Osteocyte (in vitro differentiated cells): ENCODE measurements at places on chromosomes 3 and 15. TPM values are rescaled to one million over a fixed set of nuclear protein-coding genes. Genes with fewer than 3 reads are reported as not detected.

GRCh38 chr15:85768595-85769168, 26.0 kb downstream of the KLHL25 start:
- peaks cover 41% of the 10 kb centered on the region for H3K4me1 ChIP-seq
- H3K4me3 ChIP-seq: no peak overlapping the region
- DNase-seq: no peak
- no peaks in the 10 kb centered on the region for H3K27me3 ChIP-seq
- H3K27ac ChIP-seq: no peak overlapping the region
- no peaks in the 10 kb centered on the region for H3K36me3 ChIP-seq

Gene INSYN1
- total RNA-seq: 7.9 and 8.0 TPM in 2 replicates

- no peak overlapping the region for H3K4me3 ChIP-seq
- DNase-seq: no peak
- no peaks in the 10 kb centered on the region for H3K27me3 ChIP-seq
- no peak overlapping the region for H3K27ac ChIP-seq
Observed at GRCh38 chr3:74442068-74442467, 172.4 kb downstream of the CNTN3 start.

GRCh38 chr3:178508443-178508825, 27.8 kb upstream of the KCNMB2 start:
- no peak overlapping the region for H3K27ac ChIP-seq
- no peak overlapping the region for H3K4me3 ChIP-seq
- peaks cover 4% of the 10 kb centered on the region for H3K4me1 ChIP-seq
- DNase-seq: no peak
- no peaks in the 10 kb centered on the region for H3K27me3 ChIP-seq

GRCh38 chr15:101156509-101157159, 95.2 kb downstream of the CHSY1 start:
- H3K27ac ChIP-seq: peak overlapping the region; percentile 33
- H3K27me3 ChIP-seq: no peaks in the 10 kb centered on the region
- no peaks in the 10 kb centered on the region for H3K36me3 ChIP-seq
- no peak for DNase-seq
- no peak overlapping the region for H3K4me3 ChIP-seq
- peaks cover 44% of the 10 kb centered on the region for H3K4me1 ChIP-seq

Gene SH3BP5
- 4.5 and 5.9 TPM in 2 replicates for total RNA-seq

DNA sequence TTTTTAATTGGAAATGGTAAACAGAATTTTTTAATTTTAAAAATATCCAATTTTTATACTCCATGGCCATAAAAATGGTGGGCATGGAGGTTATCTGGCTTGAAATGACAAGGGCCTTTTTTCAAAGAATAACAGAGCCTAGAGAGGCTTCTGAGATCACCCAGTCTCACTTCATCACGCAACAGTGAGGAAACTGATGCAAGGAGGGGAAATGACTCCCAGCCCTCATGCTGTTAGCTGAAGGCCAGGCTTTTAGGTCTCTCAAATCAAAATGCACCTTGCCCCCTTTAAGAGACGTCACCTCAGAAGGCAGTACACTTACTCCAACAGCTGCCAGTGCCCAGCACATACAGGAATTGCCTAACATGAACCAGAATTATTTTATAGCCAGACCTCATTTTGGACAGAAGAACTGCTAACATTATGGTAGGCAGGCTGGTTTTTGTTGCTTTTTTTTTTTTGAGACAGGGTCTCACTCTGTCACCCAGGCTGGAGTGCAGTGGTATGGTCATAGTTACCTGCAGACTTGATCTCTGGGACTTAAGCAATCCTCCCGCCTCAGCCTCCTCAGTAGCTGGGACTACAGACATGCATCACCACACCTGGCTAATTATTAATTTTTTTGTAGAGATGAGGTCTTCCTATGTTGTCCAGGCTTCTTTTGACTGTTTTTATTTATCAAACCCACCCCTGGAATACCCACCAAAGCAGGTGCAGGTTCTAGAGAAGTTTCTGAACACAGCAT, 9.1 kb downstream of the RAB43 start:
- H3K27me3 ChIP-seq: no peaks in the 10 kb centered on the region
- no peak for DNase-seq
- H3K4me3 ChIP-seq: no peak overlapping the region
- H3K27ac ChIP-seq: no peak overlapping the region
- H3K36me3 ChIP-seq: peaks cover 9% of the 10 kb centered on the region
- peaks cover 9% of the 10 kb centered on the region for H3K4me1 ChIP-seq

Gene CNBP
- total RNA-seq: 199 and 203 TPM in 2 replicates

GRCh38 chr3:77381431-77381830, 341.5 kb downstream of the ROBO2 start:
- no peaks in the 10 kb centered on the region for H3K27me3 ChIP-seq
- no peak overlapping the region for H3K27ac ChIP-seq
- no peak for DNase-seq

Gene ZPLD1
- total RNA-seq: not detected in 2 replicates

- no peaks in the 10 kb centered on the region for H3K27me3 ChIP-seq
- H3K36me3 ChIP-seq: no peaks in the 10 kb centered on the region
- peaks cover 29% of the 10 kb centered on the region for H3K4me1 ChIP-seq
Observed at GRCh38 chr3:153250446-153250845, 88.4 kb downstream of the RAP2B start.

GRCh38 chr3:171156401-171157010, 130.0 kb upstream of the SLC2A2 start:
- no peak overlapping the region for H3K27ac ChIP-seq
- H3K36me3 ChIP-seq: peaks cover 35% of the 10 kb centered on the region
- peaks cover 10% of the 10 kb centered on the region for H3K4me1 ChIP-seq
- DNase-seq: no peak
- H3K4me3 ChIP-seq: no peak overlapping the region
- H3K27me3 ChIP-seq: no peaks in the 10 kb centered on the region

Gene SI
- not detected in 2 replicates for total RNA-seq

DNA sequence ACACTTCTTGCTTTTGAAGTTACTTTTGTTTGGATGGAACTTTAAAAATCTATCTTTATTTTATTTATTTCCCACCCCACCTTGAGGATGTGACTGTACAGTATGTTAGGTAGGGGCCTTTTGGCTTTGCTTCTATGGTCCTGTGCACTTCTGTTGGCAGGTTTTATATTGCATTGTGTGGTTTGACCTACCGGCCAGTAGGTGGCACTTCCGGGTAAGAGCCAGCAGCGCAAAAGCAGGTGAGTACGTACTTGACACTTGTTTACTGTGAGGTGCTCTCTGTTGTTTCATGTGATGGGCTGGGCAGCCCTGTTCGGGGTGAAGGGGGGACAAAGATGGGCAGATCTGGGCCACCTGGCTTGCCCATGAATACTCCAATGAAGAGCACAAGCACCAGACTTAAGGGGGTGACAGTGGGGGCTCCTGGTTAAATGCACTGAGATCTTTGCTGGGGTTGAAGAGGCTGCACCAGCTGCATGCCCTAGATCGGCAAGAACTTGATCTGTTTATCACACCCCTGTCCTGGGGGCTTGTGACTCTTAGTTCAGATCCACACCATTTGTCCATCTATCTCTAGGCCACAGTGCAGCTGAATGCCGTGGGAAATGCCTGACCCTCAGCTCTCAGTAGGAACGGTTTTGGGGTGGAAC, 131.6 kb downstream of the NLGN1 start:
- DNase-seq: no peak
- peaks cover 4% of the 10 kb centered on the region for H3K27me3 ChIP-seq
- no peaks in the 10 kb centered on the region for H3K36me3 ChIP-seq
- H3K4me3 ChIP-seq: no peak overlapping the region

- H3K36me3 ChIP-seq: peaks cover 63% of the 10 kb centered on the region
- no peak overlapping the region for H3K4me3 ChIP-seq
- H3K27me3 ChIP-seq: no peaks in the 10 kb centered on the region
Observed at GRCh38 chr3:156720826-156721225, 46.4 kb downstream of the TIPARP start.

- H3K4me1 ChIP-seq: peaks cover 11% of the 10 kb centered on the region
- no peak overlapping the region for H3K4me3 ChIP-seq
- H3K27ac ChIP-seq: no peak overlapping the region
- no peaks in the 10 kb centered on the region for H3K36me3 ChIP-seq
- no peaks in the 10 kb centered on the region for H3K27me3 ChIP-seq
Observed at GRCh38 chr3:172918165-172918564, 167.6 kb downstream of the ECT2 start.

- no peak overlapping the region for H3K4me3 ChIP-seq
- DNase-seq: no peak
- H3K36me3 ChIP-seq: peaks cover 14% of the 10 kb centered on the region
- peaks cover 14% of the 10 kb centered on the region for H3K4me1 ChIP-seq
Observed at GRCh38 chr3:150613034-150613433, 9.9 kb downstream of the SELENOT start.

Gene CLN6
- total RNA-seq: 18.7 and 20.5 TPM in 2 replicates

DNA sequence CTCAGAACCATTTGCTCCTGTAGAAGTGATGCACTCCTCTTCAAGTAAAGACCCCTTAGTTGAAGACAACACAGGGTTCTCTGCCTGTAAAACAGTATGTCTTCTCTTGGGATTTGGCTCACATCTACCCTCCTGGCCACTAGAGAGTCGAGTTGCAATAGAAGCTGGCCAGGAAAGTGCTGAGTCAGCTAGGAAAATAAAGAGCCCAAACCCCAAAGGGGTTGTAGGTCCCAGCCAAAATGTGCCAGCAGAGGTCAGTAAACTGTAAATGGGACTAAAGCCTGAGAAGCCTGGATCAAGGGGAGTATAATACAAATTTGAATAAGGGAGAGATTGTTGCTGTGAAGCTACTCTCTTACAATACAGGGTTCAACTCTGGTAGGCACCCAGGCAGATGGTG, 37.2 kb upstream of the THBS1 start:
- H3K27me3 ChIP-seq: no peaks in the 10 kb centered on the region
- H3K27ac ChIP-seq: no peak overlapping the region
- H3K4me3 ChIP-seq: no peak overlapping the region
- no peaks in the 10 kb centered on the region for H3K4me1 ChIP-seq
- H3K36me3 ChIP-seq: peaks cover 3% of the 10 kb centered on the region

- H3K27me3 ChIP-seq: peaks cover 10% of the 10 kb centered on the region
- H3K4me1 ChIP-seq: no peaks in the 10 kb centered on the region
- no peaks in the 10 kb centered on the region for H3K36me3 ChIP-seq
- no peak overlapping the region for H3K27ac ChIP-seq
Observed at GRCh38 chr3:184449161-184449515, 69.3 kb downstream of the CHRD start.

Gene CHST2
- total RNA-seq: 41.6 and 44.5 TPM in 2 replicates

- no peak for DNase-seq
- H3K36me3 ChIP-seq: no peaks in the 10 kb centered on the region
- H3K4me1 ChIP-seq: no peaks in the 10 kb centered on the region
- no peak overlapping the region for H3K4me3 ChIP-seq
Observed at GRCh38 chr3:188104050-188104449, 49.9 kb upstream of the LPP start.

Gene LMCD1
- 135 and 136 TPM in 2 replicates for total RNA-seq

Gene GPR15
- total RNA-seq: not detected in 2 replicates

DNA sequence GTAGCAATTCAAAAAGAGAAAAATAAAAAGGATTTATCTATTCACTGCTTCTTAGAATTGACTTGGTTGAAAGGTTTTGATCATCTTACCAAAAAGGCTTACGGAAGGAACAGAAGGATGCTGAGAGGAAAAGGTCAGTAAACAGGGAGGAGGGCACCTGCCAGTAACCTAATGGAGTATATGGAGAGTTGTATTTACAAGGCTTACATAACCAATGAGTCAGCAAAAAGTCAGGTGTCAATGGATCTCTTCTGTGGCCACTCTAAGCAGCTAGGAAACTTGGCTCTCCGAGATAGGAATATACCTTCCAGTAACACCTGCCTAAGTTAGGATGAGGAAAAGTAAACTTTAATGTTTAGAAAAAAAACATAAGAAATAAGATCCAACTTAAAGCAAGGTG, 80.5 kb upstream of the PLXND1 start:
- H3K27ac ChIP-seq: no peak overlapping the region
- DNase-seq: no peak
- H3K4me1 ChIP-seq: peaks cover 24% of the 10 kb centered on the region
- H3K27me3 ChIP-seq: no peaks in the 10 kb centered on the region
- H3K36me3 ChIP-seq: no peaks in the 10 kb centered on the region

Gene ESYT3
- 0.21 and 0.34 TPM in 2 replicates for total RNA-seq

DNA sequence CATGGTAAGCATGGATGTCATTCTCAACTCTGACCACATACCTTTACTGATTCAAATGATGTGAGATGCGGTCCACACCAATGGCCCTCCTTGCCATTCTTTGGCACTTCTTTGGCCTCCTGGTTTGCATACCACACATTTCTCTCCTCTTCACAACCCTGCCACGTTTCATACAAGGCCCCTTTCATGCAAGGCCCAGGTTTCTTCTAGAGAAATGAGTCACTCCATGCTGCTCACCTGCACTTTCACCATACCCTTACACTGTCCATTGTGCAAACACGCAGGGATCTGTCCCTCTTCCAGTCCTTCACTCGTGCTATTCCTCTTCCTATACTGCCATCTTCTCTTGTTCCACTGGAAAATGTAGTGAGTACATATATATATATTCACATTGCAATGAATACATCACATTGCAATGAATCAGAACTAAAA, 24.4 kb upstream of the SLC24A5 start:
- H3K27ac ChIP-seq: no peak overlapping the region
- no peaks in the 10 kb centered on the region for H3K36me3 ChIP-seq
- peaks cover 3% of the 10 kb centered on the region for H3K27me3 ChIP-seq
- H3K4me1 ChIP-seq: peaks cover 4% of the 10 kb centered on the region
- no peak for DNase-seq
- no peak overlapping the region for H3K4me3 ChIP-seq

Gene SPESP1
- not detected in 2 replicates for total RNA-seq

Gene POMGNT2
- 16.1 and 18.5 TPM in 2 replicates for total RNA-seq

Gene PLOD2
- total RNA-seq: 96.1 and 97.1 TPM in 2 replicates
